ENCODE measurements at places on chromosomes 2 and 18.
A peak's percentile ranks its signal among the peaks of the same experiment; 100 is the strongest.

DNA sequence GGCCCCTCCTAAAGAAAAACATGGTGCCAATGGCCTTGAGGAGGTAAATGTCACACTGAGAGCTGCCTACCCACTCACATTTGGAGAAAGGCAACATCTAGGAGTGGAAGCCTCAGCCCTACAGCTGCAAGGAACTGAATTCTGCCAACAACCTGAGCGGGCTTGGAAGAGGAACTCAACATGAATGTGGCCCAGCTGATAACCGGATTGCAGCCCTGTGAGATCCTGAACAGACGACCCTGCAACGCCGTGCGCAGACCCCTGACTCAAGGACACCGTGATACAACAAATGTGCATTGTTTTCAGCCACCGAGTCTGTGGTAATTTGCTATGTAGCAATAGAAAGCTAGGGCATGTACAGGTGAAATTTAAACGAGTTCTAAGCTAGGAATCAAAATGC, 99.4 kb downstream of the MYOM1 start:
- DNase-seq = no peak

- DNase-seq = no peak
These were observed 35.3 kb downstream of the FRZB start for GRCh38 chr2:182831101-182831500.

DNA sequence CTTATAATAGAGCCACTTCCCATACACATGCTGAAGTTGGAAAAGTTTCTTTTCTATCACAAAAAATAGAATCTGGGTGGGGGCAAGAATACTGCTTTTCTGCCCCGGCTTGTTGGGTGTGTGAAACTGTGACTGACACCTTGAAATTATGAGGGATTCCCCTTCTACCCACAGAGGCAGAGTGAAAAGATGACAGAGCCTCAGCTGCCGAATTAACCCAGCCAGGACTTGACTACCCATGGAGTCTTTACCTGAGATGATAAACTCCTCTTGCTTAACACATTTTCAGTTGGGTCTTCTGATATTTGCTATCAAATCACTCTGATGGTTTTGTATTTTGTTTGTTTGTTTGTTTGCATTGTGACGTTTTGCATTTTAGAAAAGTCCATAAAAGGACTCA, 66.0 kb upstream of the PMAIP1 start:
- peak; percentile 10 for DNase-seq

DNA sequence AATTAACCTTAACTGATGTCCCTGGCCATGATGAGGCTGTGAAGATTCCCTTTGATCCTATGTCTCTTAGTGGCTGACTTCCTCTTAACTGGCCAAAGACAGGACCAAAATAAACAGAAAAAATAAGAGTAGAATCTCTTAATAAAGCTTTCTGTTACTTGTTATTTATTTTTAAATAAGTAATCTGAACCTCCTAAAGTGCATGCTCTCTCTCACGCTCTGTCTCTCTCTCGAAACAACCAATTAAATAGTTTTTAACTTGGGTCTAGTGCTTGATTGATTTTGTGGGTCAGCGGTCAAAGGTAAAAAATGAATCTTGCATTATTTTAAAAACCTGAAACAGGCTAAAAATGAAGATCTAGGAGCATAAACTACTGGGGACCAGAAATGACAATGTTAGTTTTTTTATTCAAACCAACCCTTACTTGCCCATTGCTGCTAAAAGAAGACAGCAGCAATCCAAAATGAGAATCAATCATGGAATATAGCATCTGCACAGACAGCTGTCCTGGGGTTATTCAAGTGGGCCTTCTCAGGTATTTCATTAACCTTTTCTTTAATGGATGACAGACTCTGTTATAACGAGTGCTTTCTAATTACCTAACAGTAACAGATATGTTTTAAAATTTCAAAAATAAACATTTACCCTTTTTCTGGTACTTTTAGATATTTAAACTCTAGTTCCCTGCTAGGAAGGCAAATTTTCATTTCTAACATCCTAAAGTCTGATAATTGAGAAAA, 11.2 kb downstream of the GAREM1 start:
- no peak for DNase-seq

- DNase-seq = no peak
These were observed 25.3 kb downstream of the SMAD7 start for GRCh38 chr18:48925491-48925780.

DNA sequence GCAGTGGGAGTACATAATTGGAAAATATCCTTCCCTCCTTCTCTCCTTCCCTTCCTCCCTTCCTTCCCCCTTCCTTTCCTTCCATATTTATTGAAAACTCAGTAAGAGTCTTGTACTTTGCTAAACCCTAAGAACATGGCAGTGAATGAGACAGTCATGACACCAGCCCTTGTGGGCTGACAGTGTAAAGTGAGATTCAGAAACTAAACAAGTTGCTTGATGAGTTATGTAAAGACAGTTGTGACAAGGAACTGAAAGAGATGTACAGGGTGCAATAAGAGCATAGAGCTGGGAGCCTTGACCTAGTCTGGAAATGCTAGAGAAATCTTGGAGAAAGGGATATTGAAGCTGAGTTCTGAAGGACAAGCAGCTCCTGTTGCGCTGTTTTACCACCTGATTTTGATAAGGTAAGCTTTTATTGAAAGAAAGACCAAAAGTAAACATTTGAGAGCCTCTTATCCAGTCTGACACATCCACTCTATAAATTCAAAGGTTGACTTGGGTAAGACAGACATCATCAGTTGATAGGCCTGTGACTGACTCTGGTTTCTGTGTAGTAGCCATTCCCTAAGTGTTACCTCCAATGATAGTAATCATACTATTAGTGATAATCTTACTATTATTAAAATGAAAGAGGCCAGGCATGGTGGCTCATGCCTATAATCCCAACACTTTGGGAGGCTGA, 66.5 kb upstream of the SKOR2 start:
- no peak for DNase-seq

DNA sequence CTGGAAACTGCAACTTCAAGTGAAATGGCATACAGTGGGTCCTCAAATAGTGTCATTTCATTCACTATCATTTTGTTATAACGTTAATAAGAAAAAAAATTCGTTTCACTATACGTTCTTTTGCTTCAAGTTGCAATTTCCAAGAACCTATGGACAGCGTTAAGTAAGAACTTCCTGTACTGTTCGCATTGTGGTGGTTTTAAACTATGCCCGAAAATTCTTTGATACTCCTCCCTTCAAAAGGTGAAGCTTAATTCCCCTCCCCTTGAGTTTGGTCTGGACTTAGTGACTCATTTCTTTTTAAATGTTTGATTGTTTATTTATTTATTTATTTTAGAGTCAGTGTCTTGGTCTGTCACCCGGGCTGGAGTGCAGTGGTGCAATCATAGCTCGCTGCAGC, 20.7 kb downstream of the GNLY start:
- DNase-seq = no peak

DNA sequence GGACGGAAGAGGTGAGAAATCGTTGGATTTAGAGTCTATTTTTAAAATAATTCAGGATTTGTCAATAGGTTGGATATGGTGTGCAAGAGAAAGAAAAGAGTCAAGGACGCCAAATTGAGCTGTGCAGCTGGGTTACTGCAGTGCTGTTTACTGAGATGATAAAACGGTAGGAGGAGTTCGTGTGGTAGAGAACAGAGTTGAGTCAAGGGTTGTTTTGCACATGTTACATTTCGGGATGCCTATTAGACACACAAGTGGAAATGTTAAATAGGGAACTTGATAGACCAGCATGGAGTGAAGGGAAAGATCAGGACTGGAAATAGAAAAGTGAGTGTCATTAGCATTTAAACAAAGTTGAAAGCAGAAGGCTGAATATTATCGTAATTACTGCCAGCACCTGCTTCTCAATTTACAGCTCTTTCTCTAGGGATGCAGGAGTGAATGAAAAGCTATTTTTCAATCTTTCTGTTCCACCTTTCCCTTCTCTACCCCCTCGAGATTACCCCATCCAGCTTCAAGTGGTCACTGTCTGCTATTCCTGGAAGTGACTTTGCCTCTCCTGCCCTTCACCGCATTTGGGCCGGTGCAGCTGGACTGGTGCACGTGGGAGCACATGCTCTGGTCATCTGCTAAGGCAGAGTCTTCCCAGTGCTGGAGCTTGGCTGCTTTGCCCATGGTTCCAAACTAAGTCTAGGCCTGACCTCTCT, 30.3 kb downstream of the GPR75 start:
- no peak for DNase-seq
